ENCODE measurements at places on chromosomes 5 and 9.

DNA sequence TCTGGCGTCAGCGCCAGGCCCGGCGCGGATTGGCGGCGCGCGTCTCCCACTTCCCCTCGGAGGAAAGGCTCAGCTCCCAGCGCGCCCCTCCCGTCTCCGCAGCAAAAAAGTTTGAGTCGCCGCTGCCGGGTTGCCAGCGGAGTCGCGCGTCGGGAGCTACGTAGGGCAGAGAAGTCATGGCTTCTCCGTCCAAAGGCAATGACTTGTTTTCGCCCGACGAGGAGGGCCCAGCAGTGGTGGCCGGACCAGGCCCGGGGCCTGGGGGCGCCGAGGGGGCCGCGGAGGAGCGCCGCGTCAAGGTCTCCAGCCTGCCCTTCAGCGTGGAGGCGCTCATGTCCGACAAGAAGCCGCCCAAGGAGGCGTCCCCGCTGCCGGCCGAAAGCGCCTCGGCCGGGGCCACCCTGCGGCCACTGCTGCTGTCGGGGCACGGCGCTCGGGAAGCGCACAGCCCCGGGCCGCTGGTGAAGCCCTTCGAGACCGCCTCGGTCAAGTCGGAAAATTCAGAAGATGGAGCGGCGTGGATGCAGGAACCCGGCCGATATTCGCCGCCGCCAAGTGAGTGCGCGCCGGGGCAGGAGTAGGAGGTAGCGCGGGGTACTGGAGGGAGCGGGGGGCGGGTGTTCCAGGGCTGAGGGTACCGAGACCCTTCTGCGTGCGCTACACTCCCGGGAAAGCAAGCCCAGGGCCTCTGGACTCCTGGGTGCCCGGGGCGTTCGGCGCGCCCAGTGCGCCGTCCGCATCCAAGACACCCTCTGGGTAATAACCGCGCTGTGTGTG, at the start of gene MSX2:
TSS of gene MSX2 (plus strand) at position 99 of the 777 bp plus-strand sequence. CDS start at position 177, 78 bp downstream.
- DNase-seq: peak; percentile 95

GRCh38 chr5:58629271-58630159, 46.6 kb downstream of the RAB3C start:
- peak; percentile 69 for DNase-seq

GRCh38 chr5:177539411-177539810, 15.0 kb downstream of the FAM193B start:
- DNase-seq: no peak

DNA sequence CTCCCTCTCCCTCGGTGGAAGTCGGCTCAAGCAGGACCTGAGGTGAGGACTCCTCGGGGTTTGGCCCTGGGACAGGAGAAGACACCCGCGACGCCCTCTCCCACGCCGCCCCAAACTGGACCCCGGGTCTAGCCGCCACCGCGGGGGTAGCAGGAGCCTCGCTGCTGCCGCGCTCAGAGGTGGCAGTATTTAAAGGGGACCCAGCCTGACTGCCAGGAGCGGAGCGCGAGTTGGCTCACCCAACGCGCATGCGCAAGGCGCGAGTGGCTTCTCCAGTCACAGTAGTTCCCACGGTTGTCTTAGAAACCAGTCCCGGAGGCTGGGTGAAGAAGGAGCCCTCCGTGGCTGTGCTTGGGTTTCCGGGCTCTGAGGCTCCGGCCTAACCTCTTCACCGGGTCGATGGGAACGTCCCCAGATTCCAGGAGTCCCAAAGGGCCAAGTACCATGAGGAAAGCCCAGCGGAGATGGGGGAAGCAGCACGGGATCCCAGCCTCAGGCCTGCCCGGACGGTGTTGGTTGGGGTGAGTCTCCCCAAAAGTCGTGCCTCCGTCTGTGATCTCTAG, 477.8 kb downstream of the SPATA31A7 start:
- no peak for DNase-seq

- DNase-seq: peak; percentile 50
Observed at GRCh38 chr5:118956727-118957126, 31.6 kb downstream of the DTWD2 start.

GRCh38 chr9:1047591-1048230, 2.4 kb upstream of the DMRT2 start:
- peak; percentile 70 for DNase-seq

DNA sequence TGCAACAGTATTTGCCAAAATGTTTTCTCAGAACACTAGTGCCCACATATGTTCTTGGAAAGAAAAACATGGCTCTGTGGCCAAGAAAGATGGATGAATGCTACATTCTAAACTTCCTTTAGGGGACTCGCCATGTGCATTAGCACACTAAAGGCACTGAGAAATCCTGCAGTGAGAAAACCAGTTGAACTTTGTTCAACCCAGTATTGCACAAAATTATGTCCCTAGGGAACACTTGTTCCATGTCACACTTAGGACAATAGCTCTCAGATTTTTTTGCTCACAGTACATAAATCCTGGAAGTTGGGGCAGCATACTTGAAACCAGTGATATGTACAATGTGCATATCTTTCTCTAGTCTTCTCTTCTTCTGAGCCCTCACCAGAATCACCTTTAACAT, 96.6 kb downstream of the ADRB2 start:
- no peak for DNase-seq

DNA sequence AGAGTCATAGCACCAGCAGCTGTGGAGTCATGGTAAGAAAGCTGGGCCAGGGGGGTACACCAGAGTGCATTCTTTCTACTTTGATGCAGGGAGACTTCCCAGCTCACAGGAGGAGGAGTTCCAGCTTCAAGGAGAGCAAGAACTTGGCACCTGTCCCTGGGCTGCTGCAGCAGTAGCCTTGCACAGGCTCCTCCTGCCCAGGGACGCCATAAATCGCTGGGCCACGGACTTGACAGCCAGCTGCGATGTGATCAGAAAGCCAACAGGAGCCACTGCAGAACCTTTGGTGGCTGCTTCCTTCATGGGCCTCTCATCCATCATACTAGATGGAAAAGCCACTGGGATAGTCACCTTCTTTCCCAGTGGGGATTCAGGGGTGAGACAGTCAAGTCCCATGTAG, 234.7 kb downstream of the NMUR2 start:
- DNase-seq: no peak
